ENCODE measurements at places on chromosomes 12 and 14. TPM values are rescaled to one million over a fixed set of nuclear protein-coding genes. Genes with fewer than 3 reads are reported as not detected.

Gene IFNG-AS1
- total RNA-seq: 0.29 TPM

Gene CCDC59
- total RNA-seq: 113 TPM

Gene NANOG
- not detected for total RNA-seq

Gene HOMEZ
- 5.7 TPM for total RNA-seq

Gene DLGAP5
- not detected for total RNA-seq

Gene TAS2R50
- total RNA-seq: 0.91 TPM

Gene PNN
- total RNA-seq: 119 TPM

Gene OTOGL
- not detected for total RNA-seq

Gene STAT6
- total RNA-seq: 253 TPM

Gene CLEC4A
- total RNA-seq: 1.4 TPM

Gene TGFB3
- 6.5 TPM for total RNA-seq

Gene ASCL1
- not detected for total RNA-seq

Gene FITM1
- 1.9 TPM for total RNA-seq

Gene RAD9B
- total RNA-seq: 0.37 TPM

Gene MIP
- total RNA-seq: not detected

Gene SLC24A4
- 2.0 TPM for total RNA-seq

Gene OVCH1
- not detected for total RNA-seq

Gene RPGRIP1
- total RNA-seq: 0.94 TPM

Gene PIK3C2G
- total RNA-seq: not detected

Gene TDRD9
- 1.0 TPM for total RNA-seq

Gene GDF3
- not detected for total RNA-seq

Gene RGS6
- total RNA-seq: 11.1 TPM
